ENCODE measurements at places on chromosomes 4 and X.

GRCh38 chrX:53294024-53294648, 12.8 kb upstream of the IQSEC2 start:
- no peak for DNase-seq

- no peak for DNase-seq
Observed at GRCh38 chrX:151754047-151754429, 19.5 kb downstream of the CNGA2 start.

DNA sequence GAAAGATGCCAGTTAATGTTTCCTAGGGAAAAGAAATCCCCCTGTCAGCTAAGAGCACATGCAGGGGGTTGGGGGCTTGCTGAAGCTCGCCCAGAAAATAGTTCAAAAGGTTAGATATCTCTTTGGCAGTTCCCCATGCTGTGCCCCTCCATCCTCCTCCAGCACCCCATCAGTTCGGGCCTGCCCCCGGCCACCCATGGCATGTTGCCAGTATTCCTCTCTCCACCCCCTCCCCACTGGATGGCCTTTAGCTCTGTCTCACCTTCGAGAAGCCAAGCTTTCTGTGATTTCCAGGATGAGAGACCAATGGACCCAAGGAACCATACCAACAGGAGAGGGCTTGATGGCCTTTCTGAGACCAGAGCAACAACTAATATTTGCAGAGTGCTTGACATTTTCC, 5.2 kb downstream of the RAB33A start:
- DNase-seq, result no peak

DNA sequence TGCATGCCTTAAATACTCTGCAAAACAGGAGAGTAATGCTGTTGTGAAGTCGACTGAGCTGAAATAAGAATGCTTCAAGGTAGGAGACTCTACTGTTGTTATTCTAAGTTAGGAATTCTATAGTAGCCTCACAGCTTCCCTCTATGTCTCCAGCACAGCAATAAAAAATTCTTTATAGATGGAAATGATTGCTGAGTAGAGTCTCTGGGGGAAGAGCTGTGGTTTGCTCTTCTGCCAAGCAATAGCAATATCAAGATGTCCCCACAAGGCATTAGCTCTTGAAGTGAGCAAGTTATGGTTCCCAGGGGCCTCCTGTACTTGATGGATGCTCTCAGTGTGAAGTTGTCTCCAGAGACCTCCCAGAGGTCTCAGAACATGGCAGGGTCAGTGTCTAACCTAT, 880.6 kb upstream of the FRG1 start:
- DNase-seq, result no peak

- no peak for DNase-seq
Observed at GRCh38 chr4:6603128-6603527, 28.1 kb downstream of the MAN2B2 start.

All from stimulated activated CD4-positive, alpha-beta T cell treated with anti-CD3 and anti-CD28 coated beads, Interleukin-1b, Interleukin-23, amount 100 ng/mL, for 1 hour (primary cell).